AG09319 (cell line): ENCODE measurements at places on chromosomes 4 and X.

- DNase-seq, result no peak
Measured at GRCh38 chr4:114549638-114550037, 49.0 kb upstream of the UGT8 start.

GRCh38 chr4:79651456-79651855, 243.4 kb upstream of the GK2 start:
- no peak for DNase-seq

DNA sequence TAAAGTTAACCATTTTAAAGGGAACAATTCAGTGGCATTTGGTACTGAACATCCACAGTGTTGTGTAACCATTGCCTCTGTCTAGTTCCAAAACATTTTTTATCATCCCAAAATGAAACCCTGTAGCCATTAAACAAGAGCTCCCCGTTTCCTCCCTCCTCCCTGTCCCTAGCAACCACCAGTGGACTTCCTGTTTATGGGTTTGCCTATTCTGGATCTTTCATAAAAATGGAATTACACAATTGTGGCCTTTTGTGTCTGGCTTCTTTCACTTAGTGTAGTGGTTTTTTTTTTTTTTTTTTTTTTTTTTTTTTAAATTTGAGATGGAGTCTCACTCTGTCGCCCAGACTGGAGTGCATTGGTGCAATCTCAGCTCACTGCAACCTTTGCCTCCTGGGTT, 11.6 kb downstream of the RBMX2 start:
- DNase-seq, result no peak

DNA sequence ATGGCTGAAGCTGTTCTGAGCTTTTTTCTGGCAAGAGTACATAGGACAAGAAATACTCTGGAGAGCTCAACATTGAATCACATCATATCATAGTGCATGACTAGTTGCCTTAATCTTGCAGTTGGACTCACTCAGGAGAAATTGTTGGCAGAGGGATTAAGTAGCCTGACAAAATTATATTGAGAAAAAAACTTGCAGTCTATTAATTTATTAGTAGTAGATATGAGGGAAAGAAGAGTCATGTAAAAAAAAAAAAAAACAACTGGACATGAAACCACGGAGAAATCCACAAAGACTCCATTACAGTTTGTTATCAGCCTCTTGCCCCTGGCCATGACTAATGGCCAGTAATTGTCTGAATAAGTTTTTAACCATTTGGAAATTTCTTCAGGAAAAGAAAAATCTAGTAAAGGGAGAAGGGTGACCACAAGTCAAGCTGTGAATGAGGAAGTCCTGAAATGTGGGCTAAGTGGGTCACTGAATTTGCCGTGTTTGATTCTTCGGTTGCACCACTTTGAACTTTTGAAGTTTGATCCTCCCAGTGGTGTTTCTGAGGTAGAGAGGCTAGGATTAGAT, 45.6 kb downstream of the FHL1 start:
- no peak for DNase-seq

GRCh38 chr4:41709844-41710481, 38.6 kb downstream of the PHOX2B start:
- DNase-seq, result no peak

DNA sequence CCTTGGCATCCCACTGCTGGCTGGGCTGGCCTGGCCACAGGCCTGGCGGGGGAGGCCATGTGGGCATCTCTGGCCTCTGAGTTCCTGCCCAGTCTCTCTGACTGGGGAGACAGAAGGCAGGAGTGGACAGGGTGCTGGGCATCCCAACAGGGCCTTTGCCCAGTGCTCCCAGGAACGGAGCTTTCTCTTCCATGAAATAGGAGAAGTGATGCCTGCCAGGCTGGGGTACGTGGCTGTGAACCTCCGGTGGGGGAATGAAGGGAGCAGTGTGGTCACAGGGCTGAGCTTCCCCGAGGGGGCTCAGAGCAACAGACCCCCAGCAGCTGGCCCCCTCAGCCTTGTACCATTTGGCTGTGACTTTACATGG, 40.4 kb upstream of the HMX1 start:
- no peak for DNase-seq
